ENCODE measurements at places on chromosomes 5 and 9.

DNA sequence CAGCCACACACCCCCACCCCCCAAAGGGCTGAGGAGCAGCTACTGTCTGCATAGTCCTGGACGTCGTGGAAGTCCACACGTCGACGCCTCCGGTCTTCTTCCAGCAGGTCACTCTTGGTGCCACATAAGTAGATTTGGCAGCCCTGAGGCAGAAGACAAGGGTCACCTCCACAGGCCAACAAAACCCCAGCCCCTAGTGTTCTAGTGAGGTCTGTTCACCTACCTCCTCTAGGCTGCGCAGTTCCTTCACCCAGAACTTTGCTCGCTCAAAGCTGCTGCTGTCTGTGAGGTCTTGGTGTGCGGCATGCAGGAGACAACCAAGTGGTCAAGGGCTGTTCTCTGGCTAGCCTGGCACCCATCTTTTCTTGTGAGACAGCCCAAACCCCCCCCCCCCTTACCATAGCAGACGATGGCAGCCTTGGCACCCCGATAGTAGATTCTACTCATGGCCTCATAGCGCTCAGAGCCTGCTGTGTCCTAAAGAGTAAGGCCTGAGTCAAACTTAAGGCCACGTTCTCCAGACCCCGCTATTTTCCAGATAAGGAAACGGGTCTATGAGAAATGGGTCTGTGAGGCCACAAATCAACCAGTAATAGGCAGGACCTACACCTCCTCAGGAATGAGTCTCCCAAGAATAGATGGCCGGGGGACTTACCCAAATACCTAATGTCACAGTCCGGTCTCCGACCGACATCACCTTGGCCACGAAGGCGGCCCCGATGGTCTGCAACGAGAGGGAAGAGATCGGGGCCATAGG is 987 bp downstream of the RAB24 start:
- DNase-seq = no peak

GRCh38 chr5:123610665-123611405 is 98.9 kb downstream of the CSNK1G3 start:
- DNase-seq = peak; percentile 29

GRCh38 chr5:24475101-24475500 is 169.7 kb downstream of the CDH10 start:
- DNase-seq = no peak

DNA sequence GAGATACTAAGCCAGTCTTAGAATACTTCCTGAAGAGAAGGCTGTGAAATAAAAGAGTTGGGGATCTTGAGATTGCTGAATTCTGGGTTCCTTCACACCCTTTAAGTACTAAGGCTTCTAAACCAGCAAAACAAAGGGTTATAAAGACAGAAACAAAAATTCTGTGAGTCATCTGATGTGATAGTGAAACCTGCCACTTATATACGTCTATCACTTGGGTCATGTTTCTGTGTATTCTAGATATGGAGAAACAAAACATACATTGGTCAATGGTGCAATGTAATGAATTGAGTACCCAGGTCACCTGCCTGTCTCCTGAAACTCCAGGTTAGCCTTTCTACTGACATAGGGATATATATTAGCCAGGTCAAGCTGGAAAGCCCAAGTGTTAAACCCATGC is 319.3 kb upstream of the GRAMD2B start:
- no peak for DNase-seq

GRCh38 chr5:127649018-127649439 is at the start of gene CTXN3:
Gene CTXN3 (plus strand): TSS chr5:127649082. CDS start chr5:127657522, 8,440 bp downstream.
- DNase-seq = no peak

- no peak for DNase-seq
Observed at GRCh38 chr5:136210259-136210658, 17.3 kb upstream of the SMIM32 start.

All from NCI-H1436 (cell line).